Foreskin keratinocyte (primary cell): ENCODE measurements at places on chromosomes 2 and 18. TPM values are rescaled to one million over a fixed set of nuclear protein-coding genes. Genes with fewer than 3 reads are reported as not detected.

Gene TMEM37
- 0.16 and 0.18 TPM in 2 replicates for polyA plus RNA-seq

Gene SCG2
- polyA plus RNA-seq, result 0.02 and 0.06 TPM in 2 replicates

Gene HOXD12
- not detected in 2 replicates for polyA plus RNA-seq

Gene C2orf78
- polyA plus RNA-seq, result not detected in 2 replicates

Gene MOGAT1
- not detected in 2 replicates for polyA plus RNA-seq

Gene TRAK2
- polyA plus RNA-seq, result 2.8 and 3.2 TPM in 2 replicates

Gene FHL2
- polyA plus RNA-seq, result 92.7 and 112 TPM in 2 replicates

Gene ADD2
- 0.07 and 0.87 TPM in 2 replicates for polyA plus RNA-seq

Gene HOXD10
- not detected in 2 replicates for polyA plus RNA-seq

Gene PCARE
- polyA plus RNA-seq, result not detected in 2 replicates

Gene ID2
- 0.68 and 0.71 TPM in 2 replicates for polyA plus RNA-seq

Gene ACTG2
- 0.16 and 0.47 TPM in 2 replicates for polyA plus RNA-seq

Gene ACMSD
- not detected in 2 replicates for polyA plus RNA-seq

Gene KDSR
- polyA plus RNA-seq, result 32.7 and 36.9 TPM in 2 replicates

Gene CLASP1
- polyA plus RNA-seq, result 5.1 and 5.9 TPM in 2 replicates

Gene MAPK4
- 0.01 TPM in 1 of 2 replicates, not detected in the other for polyA plus RNA-seq

Gene GAREM2
- 0.11 and 0.25 TPM in 2 replicates for polyA plus RNA-seq

Gene PROKR1
- not detected in 2 replicates for polyA plus RNA-seq

Gene HOXD8
- 7.0 and 9.7 TPM in 2 replicates for polyA plus RNA-seq
